ENCODE measurements at places on chromosomes 7 and 10.

- DNase-seq = no peak
Measured at GRCh38 chr7:158446281-158446680, 141.3 kb downstream of the PTPRN2 start.

- peak; percentile 61 for DNase-seq
Measured at GRCh38 chr10:6721480-6721879, 141.4 kb upstream of the PRKCQ start.

DNA sequence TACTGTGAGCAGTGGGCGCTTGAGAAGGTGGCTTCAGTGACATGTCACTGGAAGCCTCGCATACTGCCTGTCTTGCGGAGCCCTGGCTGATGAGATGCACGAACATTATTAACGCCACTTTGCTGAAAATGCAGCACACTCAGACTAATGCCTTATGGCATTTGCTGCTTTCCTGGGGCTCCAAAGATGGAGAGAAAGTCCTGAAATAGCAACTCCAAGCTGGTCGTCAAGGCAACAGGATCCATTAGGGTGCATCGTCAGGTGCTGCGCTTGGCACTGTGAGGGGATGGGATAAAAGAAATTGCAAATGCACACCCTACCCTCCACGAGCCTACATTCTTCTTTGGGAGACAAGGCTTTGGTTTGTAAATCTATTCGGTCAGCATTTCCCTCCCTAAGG, 592.5 kb downstream of the TYW1 start:
- no peak for DNase-seq

- no peak for DNase-seq
Measured at GRCh38 chr10:71088054-71088453, 124.3 kb upstream of the UNC5B start.

- no peak for DNase-seq
Measured at GRCh38 chr7:8213381-8213780, 48.6 kb downstream of the ICA1 start.

- no peak for DNase-seq
Measured at GRCh38 chr7:12481722-12482121, 78.1 kb upstream of the VWDE start.

- DNase-seq = no peak
Measured at GRCh38 chr7:145009876-145010275, 174.0 kb upstream of the TPK1 start.

GRCh38 chr7:98354052-98354451, 46.8 kb downstream of the BAIAP2L1 start:
- DNase-seq = no peak

DNA sequence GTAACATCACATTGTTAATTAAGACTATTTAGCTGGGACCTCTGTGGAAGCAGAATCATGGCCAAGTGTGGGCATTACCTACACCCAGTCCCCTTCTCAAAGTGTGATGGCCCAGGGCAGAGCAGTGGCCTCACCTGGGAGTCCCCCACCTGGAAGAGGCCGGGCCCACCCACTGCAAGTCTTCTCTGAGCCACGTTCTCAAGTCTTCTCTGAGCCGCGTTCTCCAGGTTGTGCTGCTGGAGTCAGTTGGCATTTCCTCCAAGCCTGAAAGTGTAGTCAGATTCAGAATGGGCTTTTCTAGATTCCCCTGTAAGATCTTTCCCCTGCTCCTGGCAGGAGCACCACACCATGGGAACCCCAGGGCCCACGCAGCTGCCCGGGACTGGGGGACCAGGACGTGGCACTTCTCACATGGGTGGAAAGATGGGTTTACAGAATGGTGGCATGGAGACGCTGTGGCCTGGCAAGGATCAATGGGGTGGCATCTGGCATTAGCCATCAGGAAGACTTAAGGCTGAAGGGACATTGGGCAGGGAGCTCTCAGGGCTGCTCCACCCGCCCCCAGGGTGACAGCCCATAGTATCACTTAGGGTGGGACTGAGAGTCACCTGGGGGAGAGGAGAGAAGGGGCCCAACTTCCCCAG, 68.0 kb downstream of the MKI67 start:
- no peak for DNase-seq

GRCh38 chr10:95793401-95794045, 37.6 kb downstream of the ENTPD1 start:
- DNase-seq = no peak

DNA sequence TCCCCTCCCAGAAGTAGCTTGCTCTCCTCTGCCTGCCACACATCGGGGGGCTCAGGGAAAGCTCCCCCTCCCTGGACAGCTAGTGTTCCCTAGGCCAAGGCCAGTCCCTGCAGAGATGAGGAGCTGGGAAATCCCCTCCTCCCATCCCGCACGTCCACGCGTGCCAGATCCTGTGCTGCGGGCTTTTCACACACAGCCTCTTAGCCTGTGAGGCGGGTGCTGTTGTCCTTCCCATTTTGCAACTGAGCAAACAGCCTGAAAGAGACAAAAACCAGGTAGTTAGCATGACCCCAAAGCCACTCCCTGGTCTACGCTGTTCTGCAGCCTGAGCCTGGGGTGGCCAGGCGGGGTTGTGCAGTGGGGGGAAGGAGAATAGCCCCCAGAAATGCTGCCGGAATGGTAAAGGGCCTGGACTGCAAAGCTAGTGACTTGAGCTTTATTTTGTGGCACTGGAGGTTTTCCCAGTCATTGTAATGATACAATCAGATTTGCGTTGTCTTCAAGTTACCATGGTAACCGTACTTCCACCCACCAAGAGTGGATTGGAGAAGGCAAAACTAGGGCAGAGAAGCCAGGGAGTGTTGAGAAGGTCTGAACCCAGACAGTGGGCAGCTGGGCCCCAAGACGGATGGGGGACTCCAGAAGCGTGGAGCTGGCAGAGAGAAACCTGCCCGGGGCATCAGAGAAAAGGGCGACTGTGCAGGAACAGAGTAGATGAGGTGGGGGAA, 98.6 kb upstream of the KCTD7 start:
- DNase-seq = no peak

DNA sequence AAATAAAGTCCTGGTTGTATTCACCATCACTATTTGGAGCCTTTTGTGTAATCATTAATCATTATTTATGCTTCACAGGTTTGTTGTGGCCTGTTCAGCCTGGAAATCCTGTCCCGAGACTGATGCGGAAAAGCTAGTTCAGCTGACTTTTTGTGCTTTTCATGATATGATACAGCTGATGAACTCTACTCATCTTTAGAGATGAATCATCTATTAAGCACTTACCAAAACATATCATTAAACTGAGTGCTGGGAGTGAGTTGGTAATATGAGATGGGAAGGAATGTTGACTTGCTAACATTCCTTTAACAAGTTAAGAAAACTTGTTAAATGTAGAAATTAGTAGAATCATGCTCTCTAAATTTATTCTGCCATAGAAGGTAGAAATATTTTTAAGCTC, 53.0 kb downstream of the CROT start:
- peak; percentile 4 for DNase-seq

DNA sequence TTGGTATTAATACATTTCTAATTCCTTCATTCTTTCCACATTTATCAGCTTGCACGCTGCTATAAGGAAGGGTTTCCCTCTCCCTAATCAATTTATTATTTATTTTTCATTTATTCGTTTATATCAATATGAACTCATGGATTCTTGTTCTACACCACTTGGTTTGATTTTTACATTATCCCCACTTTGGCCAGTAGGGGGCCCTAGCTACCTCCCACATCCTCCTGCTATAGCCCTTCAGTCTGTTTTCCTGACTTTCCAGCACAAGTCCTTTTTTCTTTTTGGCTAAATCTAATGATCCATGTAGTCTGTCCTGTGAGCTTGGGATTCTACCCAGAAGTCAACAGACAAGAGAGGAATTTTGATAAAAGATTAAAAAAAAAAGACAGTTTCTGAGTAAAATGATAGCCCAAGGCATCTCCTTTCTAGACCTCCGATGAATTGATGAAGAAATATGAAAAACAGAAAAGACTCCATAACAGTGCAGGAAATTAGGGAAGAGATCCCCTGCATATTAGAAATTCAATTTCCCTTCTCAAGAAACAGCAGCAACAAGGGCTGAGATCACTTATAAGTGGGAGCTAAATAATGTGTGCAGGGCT, 47.7 kb downstream of the LYZL2 start:
- DNase-seq = no peak

GRCh38 chr10:60948851-60949250, 4.9 kb upstream of the RHOBTB1 start:
- DNase-seq = no peak
